ENCODE measurements at places on chromosomes 7 and 10.
A peak's percentile ranks its signal among the peaks of the same experiment; 100 is the strongest.

- DNase-seq: no peak
Observed at GRCh38 chr7:24826662-24827020, 69.4 kb upstream of the GSDME start.

GRCh38 chr10:7700577-7701125 is 2.5 kb upstream of the ITIH2 start:
- no peak for DNase-seq

DNA sequence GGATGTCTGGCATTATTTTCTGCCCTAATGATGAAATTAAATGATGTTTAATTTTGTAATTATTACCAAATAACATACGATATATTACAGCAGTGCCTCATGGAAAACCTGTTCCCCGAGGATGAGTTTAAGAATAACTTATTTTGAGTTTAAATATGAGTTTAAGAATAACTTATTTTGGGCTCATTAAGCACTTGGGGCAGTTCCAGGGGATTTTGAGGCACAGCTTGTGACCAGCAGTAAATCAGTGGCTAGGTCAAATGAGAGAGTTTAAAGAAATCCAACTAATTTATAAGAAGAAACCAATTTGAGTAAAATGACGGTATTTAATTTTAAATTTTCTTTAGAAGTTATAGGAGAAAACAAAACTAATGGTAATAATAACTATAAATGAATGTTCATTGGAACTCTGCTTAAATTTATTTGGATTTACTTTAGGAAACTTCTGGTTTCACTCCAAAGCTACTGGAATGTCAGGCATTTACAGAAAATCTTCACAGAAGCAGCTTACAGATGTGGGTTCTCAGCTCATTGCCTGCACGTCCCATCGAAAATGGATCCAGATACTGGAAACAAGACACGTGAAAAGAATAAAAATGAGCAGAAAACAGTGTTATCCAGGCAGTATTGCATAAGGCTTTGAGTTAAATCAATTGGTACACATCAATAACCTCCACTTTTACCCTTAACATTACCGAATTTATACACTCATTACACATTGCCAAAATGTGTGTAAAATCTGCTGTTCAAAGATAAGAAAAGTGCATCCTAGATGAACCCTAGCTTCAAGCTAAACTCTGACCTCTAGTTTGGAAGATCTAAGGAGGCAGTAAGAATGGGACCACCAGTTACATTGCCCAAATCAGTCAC is 784.5 kb upstream of the IGFBP3 start:
- DNase-seq: no peak

DNA sequence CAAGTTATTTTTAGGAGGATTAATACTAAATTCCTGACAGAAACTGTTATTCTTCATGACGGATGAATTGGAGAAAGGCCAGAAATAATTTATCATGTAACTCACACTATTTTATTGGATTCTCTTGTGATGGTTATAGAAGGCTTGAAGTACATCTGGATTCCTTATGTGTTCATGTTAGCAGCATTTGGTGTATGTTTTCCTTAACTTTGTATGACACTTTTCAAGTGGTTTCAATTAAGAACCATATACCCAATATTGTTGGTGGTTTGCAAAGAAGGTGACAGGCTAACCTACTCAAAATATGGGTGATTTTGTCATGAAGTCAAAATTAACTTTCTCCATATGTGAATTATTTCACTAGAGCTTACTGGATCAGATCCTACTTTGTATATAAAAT is 532.2 kb upstream of the CNTNAP2 start:
- DNase-seq: no peak

DNA sequence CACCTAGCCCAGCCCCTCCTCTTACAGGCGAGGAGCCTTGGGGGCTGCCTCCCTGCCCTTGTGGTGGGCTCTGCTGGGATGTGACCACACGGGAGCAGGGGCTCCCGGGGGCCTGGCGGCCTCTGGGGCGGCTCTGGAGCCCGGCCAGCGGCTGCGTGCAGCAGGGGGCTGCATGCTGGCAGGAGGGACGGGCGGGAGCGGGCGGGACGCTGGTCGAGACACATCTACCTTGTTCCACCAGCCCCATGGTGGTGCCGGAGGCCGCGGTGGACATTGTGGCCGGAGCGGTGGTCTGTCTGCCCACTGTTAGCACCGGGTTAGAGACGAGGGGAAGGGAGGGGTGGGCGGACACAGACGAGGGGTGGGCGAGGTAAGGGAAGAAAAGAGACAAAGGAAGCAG is 38.6 kb downstream of the YKT6 start:
- DNase-seq: no peak

- DNase-seq: no peak
Observed at GRCh38 chr10:110324805-110325280, 20.1 kb upstream of the SMNDC1 start.

DNA sequence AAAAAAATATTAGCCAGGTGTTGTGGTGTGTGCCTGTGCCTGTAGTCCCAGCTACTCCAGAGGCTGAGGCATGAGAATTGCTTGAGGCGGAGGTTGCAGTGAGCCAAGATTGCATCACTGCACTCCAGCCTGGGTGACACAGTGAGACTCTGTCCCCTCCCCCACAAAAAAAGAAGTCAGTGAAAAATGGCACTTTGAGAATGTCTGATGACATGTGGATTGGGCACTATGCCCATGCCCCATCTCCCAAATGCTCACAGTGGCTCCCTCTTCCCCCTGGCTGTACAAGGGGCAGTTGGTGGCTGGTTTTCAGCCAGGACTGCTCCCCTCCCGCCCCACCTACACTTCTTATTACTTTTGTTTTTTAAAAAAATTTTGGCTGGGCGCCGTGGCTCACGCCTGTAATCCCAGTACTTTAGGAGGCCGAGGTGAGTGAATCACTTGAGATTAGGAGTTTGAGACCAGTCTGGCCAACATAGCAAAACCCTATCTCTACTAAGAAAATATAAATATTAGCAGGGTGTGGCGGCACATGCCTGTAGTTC is 26.1 kb downstream of the IL15RA start:
- no peak for DNase-seq

- peak; percentile 25 for DNase-seq
Observed at GRCh38 chr7:1567049-1567771, 2.6 kb downstream of the PSMG3 start.

- DNase-seq: no peak
Observed at GRCh38 chr7:157737151-157738065, 400.6 kb downstream of the DNAJB6 start.

- no peak for DNase-seq
Observed at GRCh38 chr10:89245802-89246201, 5.8 kb downstream of the LIPA start.

GRCh38 chr10:124944982-124945381 is 3.1 kb downstream of the ZRANB1 start:
- no peak for DNase-seq

- DNase-seq: no peak
Observed at GRCh38 chr10:92242910-92243671, 47.8 kb downstream of the CPEB3 start.

DNA sequence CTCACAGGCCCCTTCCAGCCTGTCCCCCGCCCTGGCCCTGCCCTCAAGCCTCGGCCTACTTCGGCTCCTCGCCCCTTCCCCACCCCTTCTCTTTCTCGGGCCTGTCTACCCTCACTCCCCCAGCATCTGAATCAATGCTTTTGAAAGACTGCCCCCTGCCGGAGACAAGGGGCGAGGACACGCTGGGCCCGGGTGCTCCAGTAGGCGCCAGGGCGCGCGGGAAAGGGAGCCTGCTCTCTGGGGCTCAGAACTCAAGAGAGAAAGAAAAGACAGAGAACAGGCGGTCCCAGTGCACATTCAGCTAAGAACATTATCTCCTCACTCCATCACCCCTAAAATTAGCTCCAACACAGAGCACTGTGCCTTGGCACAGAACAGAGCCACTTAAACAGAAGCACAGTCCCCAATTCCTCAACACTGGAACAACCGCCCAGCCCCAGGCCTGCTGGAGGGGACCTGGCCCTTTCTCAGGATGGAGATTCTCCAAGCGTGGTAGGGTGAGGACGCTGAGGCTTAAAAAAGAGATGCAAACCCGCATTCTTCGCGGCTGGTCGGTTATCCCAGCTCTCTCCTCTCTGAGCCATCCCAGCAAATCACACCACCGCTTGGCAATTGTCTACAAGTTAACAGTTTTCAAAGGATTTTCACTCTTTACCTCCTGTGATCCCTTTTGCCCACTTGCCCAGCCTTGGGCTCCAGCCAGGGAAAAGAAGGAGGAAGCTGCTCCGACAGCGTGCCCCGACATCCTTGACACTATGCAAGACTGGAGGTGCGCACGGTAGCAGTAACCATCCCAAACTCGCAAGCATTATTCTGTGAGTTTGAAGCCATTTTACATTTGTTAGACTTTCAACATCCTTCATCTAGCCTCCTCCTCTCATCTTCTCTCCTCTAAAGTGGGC is 2.1 kb downstream of the GIGYF1 start:
- DNase-seq: peak; percentile 87

Data from hematopoietic multipotent progenitor cell treated with erythropoietin and hydrocortisone succinate and interleukin-3 and kit ligand, for 17 days (in vitro differentiated cells).